NCI-H2029 treated with DMSO at 0.1 percent for 48 hours (cell line): ENCODE measurements at places on chromosomes 6 and 20.

GRCh38 chr20:51044796-51045195 lies 21.9 kb upstream of the KCNG1 start:
- no peak for DNase-seq

GRCh38 chr6:163836876-163837690 lies 422.6 kb downstream of the QKI start:
- DNase-seq: no peak

- no peak for DNase-seq
These were observed 252.4 kb downstream of the GMDS start for GRCh38 chr6:1993042-1993441.

- DNase-seq: no peak
These were observed 20.4 kb downstream of the GTF2H5 start for GRCh38 chr6:158188591-158188990.

DNA sequence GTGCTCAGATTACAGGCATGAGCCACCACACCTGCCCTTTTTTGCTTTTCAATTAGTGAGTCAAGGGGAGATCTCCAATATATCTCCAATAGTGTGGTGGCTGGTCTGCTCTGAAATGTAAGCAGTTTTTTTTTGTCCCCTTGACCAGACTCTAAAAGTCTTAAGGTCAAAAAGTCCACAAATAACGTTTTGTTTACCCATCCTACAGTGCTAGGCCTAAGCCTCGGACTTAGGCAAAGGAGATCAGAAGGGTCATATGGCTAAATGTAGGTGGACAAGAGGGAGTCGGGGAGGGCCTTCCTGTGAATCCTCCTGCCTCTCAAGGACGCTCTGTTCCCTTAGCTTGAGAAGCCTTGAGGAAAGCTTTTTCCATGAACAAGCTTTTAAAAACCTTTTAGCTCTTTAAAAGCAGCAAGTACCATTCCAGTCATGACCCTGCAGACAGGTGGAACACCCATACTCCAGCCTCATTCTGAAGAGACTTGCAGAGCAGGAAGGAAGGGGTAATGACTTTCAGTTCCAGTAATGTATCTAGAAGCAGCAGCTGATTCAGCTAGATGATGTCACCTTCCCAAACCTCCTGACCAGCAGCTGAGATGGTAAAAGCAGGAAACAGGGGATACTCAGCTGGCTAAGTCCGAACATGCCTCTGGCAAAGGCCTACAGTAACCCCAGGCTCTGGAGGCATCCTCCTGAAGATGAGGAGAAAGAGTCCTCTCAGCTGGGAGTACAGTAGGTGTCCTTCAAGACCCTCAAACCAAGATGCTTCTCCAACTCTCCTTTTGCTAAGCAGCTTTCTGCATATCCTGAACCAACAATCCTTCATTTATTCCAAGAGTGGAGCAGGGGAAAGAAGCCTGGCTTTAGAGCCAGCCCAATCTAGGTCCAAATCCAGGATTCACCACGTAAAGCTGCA lies 23.6 kb downstream of the BCL2L1 start:
- DNase-seq: peak; percentile 92

DNA sequence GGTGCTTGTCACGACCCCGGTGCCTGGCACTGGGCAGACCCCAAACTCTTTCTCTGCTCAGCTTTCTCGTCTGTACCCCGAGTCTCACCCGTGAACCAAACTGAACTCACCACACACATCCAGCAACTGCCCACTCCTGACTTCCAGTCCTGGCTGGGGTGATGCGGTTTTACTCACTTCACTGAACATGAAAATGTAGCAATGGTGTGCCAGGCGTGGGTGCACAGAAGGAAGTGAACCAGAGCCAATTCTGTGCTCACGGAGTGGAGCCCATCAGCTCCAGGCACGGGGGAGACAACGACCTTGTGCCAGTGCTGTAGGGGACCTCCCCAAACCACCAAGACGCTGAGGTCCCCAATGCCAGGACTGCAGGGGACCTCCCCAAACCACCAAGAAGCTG lies 78.7 kb upstream of the AFDN start:
- no peak for DNase-seq

DNA sequence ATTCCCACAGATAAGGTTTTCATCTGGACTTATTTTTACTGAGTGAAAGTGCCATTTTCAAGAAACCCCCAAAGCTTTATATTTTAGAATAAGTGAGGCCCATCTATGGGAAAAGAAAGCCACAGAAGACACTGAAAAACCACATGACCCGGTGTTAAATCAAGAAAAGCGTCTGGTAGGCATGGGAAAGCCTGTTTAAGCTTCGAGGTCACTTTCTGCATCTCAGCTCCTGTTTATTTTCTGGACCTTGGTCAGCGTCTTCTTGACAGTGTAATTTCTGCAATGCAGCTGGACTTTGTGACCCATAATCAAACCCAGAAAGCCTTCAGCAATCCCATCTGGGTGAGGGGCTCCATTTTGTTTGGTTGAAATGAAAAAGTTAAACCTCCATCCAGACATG lies 59.6 kb upstream of the NEDD9 start:
- DNase-seq: no peak

- DNase-seq: no peak
These were observed 59.0 kb upstream of the QKI start for GRCh38 chr6:163355426-163355991.

GRCh38 chr6:38033442-38033982 lies 214.0 kb downstream of the ZFAND3 start:
- no peak for DNase-seq

DNA sequence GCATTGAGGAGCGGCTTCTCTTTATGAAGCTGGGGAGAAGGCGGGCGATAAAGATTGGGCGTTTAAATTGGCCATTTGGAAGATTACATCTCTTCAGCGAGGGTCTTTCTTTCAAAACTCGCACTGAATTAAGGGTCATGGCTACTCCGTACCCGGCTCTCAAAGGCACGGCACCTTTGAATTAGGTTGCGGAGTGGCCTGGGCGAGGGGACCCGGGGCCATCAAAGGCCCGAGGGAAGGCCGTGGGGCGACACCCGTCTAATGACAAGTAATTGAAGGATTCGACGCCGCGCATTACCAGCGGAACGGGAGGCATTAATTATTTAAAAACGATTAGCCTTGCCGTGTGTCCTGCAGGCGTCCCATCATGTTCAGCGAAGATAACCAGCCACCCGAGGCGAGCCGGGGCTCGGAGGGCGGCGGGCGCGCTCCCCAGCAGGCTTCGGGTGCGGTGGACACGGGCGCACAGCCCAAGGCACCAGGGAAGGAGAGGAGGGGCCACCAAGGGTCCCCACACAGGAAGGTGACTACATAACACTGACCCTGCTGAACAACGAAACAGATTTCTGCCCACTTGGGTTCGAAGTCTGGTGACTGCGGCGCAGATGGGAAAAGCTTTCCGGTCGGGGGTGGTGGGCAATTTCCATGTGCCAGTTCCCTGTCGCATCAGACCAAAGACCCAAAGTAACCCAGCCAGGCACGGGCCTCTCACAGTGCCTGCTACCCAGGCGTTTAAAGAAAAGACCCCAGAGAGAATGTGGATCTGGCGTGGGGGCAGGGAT lies 7.4 kb downstream of the FOXA2 start:
- DNase-seq: no peak

DNA sequence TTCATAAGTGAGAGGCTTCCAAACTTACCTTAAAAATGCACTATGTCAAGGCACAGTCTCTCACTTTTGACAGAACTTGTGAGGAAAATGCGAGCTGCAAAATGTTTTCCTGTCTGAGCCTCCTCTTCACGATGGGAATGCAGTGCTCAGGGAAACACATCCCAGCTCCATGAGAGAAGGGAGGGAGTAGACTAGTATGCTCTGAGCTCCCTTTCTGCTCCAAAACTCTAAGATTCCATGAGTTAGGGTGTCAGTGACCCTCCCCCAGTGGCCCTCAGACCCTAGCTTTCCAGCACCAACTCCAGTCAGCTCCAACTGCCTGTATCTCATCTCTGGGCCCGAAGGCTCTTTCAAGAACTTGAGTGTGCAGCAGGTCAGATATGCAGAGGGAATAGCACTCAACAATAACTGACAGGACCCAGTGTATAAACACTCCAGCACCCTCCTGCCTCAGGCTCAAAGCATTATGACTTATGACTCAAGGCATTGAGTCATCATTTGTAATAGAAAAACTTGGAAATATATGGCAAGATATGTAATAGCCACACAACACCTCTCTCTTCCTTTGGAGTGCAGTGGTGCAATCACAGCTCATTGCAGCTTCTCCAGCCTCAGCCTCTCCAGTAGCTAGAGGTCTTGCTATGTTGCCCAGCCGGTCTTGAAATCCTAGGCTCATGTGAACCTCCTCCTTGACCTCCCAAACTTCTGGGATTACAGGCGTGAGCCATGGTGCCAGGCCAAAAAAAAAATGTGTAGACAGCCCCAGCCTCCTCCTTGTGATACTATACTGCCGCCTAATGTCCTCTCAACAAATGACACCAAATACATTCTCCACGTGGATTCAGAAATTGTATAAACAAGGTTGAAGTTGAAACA lies 16.7 kb upstream of the ENTPD6 start:
- peak; percentile 31 for DNase-seq

DNA sequence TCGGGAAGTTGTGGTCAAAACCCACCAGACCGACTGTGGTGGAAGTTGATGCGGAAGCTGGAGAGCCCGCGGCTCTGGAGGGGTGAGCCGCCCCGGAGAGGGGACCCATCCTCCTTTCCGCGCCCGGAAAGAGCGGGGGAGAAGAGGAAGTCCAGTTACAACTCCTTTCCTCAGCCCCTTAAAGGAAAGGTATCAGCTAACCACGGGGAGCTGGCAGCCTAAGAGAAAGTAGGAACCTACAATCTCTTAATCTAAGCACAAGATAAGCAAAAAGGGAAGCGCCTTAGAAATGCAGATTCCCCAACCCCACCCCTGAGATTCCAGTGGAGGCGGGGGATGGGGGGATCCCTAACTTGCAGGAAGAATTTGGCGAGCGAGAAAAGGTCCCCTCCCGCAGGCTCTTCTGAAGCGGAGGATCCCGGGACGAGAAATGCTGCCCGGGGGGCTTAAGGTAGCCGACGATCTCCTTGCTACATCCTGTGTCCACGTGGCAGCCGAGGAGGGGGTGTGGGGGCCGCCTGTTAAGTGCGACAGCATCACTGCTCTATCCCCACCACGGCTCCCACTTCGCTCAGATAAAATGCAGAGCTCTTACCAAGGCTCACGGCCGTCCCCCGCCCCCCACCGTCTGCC lies 87.5 kb downstream of the ZFP64 start:
- DNase-seq: no peak

GRCh38 chr20:10864076-10864672 lies 190.4 kb upstream of the JAG1 start:
- DNase-seq: no peak

DNA sequence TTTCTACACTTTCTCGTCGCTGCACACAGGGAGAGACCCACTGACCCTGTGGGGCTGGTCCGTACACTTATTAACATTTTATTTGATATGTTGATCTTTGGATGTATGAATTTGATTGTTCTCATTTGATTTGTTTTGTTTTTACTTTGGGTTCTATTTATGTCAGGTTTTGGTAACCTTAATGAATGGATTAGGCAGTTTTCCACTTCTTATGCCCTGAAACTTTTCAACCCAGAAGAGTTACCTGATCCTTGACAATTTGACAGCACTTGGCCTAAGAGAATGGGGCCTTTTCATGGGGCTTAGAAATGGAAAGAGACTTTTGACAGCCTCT lies 23.6 kb downstream of the GPX6 start:
- DNase-seq: no peak

DNA sequence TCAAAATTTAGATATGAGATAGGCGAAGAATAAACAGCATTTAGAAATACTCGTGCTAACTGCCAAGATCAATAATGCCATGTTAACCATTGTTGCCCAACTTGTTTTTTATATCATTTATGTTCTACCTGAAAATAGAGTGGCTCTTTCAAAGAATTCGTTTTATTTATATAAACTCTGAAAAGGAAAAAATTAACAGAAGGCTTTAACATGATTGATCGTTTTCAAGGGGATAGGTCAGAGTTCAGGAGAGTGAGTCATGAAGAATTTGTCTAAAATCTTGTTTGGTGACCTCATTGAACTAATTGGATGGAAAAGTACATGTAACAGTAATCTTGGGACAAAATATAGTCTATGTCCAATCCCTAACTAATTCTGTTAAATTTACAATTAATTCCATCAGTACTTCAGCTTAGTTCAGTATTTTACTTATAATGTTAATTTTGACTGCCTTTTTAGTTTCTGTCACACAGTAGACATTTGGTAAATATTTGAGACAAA lies 11.1 kb upstream of the ELOVL2 start:
- no peak for DNase-seq

GRCh38 chr6:145155411-145155810 lies 579.9 kb downstream of the EPM2A start:
- no peak for DNase-seq

GRCh38 chr6:133978896-133979240 lies 25.8 kb downstream of the TBPL1 start:
- DNase-seq: no peak

GRCh38 chr6:105991561-105992314 lies 94.4 kb upstream of the PRDM1 start:
- DNase-seq: no peak

DNA sequence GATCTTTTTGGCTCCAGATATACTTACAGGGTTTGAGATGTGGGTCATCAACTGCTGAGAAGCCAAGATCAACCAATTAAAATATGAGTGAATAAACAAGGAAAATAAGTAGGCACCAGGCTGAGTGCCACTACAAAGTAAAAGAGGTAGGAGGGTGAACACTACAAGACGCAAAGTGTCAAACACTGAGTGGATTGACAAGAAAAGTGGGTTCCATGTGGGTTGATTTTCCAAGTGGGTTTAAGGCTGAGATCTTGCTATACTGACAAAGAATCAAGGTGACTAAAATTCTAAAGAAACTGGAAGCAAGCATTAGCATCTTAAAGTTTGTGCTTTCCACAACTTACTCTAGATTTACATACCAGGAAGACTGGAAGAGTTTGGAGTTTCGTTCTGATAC lies 160.4 kb upstream of the SPACA1 start:
- no peak for DNase-seq
